ENCODE measurements at places on chromosomes 12 and 14. TPM values are rescaled to one million over a fixed set of nuclear protein-coding genes. Genes with fewer than 3 reads are reported as not detected.

The CLEC14A gene
- 2.5 TPM for total RNA-seq

The PRKD1 gene
- total RNA-seq: 18.0 TPM

The CLEC7A gene
- total RNA-seq: not detected

The SLC16A7 gene
- total RNA-seq: 34.3 TPM

The FOXM1 gene
- 9.3 TPM for total RNA-seq

The NABP2 gene
- 33.2 TPM for total RNA-seq

The PTGDR gene
- 0.87 TPM for total RNA-seq

The OTOGL gene
- total RNA-seq: 1.6 TPM

The ADCY4 gene
- 2.6 TPM for total RNA-seq

The KRT83 gene
- total RNA-seq: not detected

The LMO3 gene
- 0.99 TPM for total RNA-seq

The IQSEC3 gene
- under 0.01 TPM for total RNA-seq

The POTEM gene
- total RNA-seq: not detected

The LRRK2 gene
- 22.9 TPM for total RNA-seq

The TOMM20L gene
- total RNA-seq: not detected

The CLEC4C gene
- total RNA-seq: not detected

The TGM1 gene
- total RNA-seq: 0.40 TPM

The LRRC43 gene
- 0.79 TPM for total RNA-seq

The PTPRR gene
- total RNA-seq: 1.5 TPM

The CAPZA3 gene
- not detected for total RNA-seq

The GLI1 gene
- 0.31 TPM for total RNA-seq

The FAM90A1 gene
- 0.06 TPM for total RNA-seq

The ARMH4 gene
- 6.4 TPM for total RNA-seq

The CNTN1 gene
- 0.66 TPM for total RNA-seq

The SCYL2 gene
- total RNA-seq: 30.8 TPM

The KRT74 gene
- not detected for total RNA-seq

The TEX52 gene
- total RNA-seq: not detected

The NELL2 gene
- not detected for total RNA-seq

The C12orf42 gene
- total RNA-seq: not detected

The JAG2 gene
- total RNA-seq: 2.1 TPM

The SLC24A4 gene
- not detected for total RNA-seq

The PLCZ1 gene
- total RNA-seq: 0.06 TPM

The OVCH1 gene
- total RNA-seq: 0.12 TPM

The KRT6C gene
- not detected for total RNA-seq

The TAS2R20 gene
- 1.8 TPM for total RNA-seq

The CSRP2 gene
- 3.0 TPM for total RNA-seq

The TMEM63C gene
- not detected for total RNA-seq

The UNC79 gene
- total RNA-seq: under 0.01 TPM

The NXPH4 gene
- total RNA-seq: 1.2 TPM

The GLS2 gene
- total RNA-seq: 0.13 TPM

The CLEC1B gene
- total RNA-seq: not detected

The B3GNT4 gene
- 0.19 TPM for total RNA-seq

The IFI27 gene
- 17.7 TPM for total RNA-seq

The KRT7 gene
- 2.2 TPM for total RNA-seq

The GNS gene
- total RNA-seq: 174 TPM

The LTB4R gene
- 0.75 TPM for total RNA-seq

The KCNMB4 gene
- 0.26 TPM for total RNA-seq

The RNASE3 gene
- not detected for total RNA-seq

The TPH2 gene
- not detected for total RNA-seq

The PGF gene
- 15.2 TPM for total RNA-seq

The VEZT gene
- total RNA-seq: 75.9 TPM

All from aortic smooth muscle cell (primary cell).